ENCODE measurements at places on chromosomes 2 and 18.

- DNase-seq: no peak
These were observed 70.6 kb downstream of the CAPN13 start for GRCh38 chr2:30736461-30737325.

GRCh38 chr18:21205695-21206094 is 36.3 kb upstream of the GREB1L start:
- no peak for DNase-seq

DNA sequence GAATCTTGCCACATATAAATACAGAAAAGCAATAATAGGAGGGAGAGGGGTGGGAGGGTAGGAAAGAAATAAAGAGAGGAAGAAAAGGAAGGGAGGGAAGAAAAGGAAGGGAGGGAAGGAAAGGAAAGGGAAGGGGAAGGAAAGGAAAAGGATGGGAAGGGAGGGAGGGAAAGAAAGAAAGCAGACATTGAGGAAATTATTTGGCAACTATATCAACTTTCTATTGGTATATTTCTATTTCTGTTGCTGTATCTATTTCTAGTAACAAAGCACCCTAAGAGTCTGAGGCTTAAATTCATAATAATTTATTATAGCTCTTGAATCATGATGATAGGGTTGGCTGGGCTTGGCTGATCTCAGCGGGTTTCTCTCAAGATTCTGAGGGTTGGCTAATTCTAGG is 648.0 kb downstream of the CCDC85A start:
- no peak for DNase-seq

DNA sequence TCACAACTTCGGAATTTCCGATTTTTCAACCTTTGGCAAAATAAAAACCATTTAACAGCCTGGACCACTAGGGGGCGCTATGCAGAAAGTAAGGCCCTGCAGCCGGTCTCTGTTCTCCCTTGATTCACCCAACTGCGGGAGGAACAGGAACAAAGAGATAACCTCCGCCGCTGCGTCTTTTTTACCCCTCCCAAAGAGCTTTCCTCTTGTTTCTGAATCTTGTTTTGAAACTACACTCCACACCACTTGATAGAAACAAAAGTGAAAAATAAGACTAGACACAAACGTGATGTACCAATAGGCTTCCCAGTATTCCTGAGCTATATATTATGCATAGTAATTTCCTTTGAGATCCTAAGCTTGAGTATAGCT is 231.2 kb downstream of the MYO3B start:
- peak; percentile 22 for DNase-seq

- no peak for DNase-seq
These were observed 95.6 kb downstream of the ITGA4 start for GRCh38 chr2:181552808-181553207.

All from non-pigmented ciliary epithelial cell (primary cell).